ENCODE measurements at places on chromosomes 2 and 18.

DNA sequence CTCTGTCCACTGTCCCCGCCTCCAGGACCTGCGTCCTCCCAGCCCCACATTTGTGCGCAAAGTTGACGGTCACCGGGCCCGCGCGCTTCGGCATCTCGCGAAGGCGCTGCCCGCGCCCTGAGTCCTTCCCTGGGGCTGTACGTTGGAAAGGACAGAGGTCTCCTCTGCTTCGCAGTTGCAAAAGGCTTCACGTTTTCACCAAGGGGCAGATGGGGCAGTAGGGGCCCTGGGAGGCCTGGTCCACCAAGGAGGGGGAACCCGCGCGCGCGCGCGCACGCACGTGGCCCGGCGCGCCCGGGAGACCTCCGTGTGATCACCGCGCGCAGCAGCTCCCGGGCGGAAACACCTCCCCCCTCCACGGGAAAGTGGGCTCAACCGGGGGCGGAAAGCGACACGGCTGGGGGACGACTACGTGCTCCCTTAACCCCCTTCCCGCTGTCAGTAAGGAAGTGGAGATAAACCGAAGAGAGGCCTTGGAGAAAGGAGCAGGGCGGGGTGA is 21.9 kb downstream of the TEX44 start:
- no peak for DNase-seq

- no peak for DNase-seq
Measured at GRCh38 chr2:607172-607571, 70.0 kb downstream of the TMEM18 start.

DNA sequence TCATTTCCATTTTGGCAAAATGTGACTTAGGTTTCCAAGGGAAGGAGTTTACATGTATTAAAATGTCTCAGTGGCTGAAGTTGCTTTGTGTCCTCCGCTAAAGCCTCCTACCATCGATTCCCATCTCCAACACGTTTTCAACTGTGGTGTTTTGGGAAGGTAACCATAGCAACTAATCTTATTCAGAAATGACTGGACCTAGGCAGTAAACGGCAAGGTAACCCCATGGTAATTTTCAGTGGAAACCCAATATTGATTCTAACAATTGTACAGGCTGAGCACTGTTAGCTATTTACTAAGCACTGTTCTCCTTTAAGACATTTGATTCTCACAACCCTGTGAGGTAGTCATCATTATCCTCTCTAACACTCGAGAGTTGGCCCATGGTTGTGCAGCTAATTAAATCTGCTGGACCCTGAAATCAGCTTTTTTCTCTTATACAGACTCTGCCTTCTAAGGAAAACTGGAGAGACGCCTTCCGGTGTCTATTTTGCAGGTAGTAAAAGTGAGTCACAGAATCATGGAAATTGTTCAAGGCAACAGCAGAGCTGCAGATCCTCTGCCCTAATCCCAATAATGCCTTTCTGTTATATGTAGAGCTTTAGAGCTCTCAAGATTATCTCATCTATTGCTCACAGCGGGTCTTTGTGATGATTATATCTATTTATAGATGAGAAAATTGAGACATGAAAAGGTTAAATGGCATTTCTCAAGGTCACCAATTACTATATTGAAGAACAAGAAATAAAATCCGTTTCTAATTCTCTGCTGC is 36.2 kb downstream of the FASTKD2 start:
- no peak for DNase-seq

- no peak for DNase-seq
Measured at GRCh38 chr2:66507673-66508201, 72.8 kb downstream of the MEIS1 start.

- DNase-seq: no peak
Measured at GRCh38 chr2:37357069-37357468, 12.6 kb downstream of the QPCT start.

DNA sequence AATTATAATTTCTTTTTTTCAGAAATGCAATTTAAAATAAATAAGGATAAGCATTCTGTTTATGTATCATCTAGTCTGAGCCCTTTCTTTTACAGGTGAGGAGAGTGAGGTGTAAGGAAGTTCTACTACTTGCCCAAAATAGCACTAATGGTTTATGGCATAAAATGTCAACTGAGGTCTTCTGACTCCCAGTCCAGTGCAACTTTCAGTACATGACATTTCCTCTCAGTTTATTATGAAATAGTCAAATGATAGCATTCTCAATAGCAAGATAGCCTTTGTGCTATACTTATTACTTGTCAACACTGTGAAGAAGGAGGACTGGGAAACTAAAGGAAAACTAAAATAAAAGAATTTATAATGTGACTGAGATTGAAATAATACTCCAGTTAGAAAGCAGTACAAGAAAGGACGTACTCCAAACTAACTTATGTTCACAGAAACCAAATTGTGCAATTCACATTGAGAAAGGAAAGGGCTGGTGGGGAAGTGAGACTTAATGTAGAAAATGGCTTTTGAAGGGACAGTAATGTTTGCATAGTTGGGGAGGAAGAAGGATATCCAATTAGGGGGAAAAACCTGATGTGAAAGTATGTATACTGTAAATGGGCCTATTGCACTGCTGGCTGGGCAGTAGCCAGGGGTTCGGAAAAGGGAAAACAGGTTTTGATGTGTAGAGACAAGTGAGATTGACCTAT is 166.7 kb upstream of the ZEB2 start:
- DNase-seq: no peak

DNA sequence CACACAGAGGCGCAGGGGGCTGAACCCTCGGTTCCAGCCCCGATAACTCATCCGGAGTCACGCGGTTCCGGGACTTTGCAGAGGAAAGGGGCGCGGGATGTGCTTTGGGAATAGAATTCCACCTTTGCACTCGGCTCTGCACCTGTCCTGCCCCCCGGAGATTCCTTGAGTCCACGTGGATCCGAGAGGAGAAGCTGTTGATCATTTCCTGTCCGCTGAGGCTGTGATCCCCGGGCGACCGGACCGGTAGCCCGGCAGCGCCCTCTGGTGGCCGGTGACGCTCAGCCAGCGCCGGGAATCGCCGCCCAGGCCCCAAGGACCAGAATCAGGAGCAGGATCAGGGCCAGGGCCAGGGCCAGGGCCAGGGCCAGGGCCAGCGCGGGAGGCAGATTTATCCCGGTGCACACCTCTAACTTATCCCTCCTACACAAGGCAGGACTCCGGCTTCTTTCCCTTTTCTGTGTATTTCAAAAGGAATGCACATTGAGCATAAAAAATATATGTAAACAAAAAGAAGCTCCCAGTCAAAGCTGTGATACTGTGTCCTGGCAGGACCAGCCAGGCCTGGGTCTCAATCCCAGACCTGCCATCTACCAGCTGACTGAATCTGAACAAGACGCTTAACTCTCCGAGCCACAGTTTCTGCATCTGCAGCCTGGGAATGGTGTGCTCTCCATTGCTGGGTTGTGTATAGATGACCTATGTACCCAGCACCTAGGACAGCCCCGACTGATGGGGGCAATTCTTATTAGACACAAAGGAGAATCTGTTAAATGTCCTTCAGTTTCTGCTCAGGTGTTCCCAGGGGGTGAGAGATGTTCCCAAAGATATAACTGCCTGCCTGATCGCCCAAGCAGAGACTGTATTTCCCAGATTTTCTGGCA is 8.5 kb upstream of the SPATA3 start:
- DNase-seq: peak; percentile 40

DNA sequence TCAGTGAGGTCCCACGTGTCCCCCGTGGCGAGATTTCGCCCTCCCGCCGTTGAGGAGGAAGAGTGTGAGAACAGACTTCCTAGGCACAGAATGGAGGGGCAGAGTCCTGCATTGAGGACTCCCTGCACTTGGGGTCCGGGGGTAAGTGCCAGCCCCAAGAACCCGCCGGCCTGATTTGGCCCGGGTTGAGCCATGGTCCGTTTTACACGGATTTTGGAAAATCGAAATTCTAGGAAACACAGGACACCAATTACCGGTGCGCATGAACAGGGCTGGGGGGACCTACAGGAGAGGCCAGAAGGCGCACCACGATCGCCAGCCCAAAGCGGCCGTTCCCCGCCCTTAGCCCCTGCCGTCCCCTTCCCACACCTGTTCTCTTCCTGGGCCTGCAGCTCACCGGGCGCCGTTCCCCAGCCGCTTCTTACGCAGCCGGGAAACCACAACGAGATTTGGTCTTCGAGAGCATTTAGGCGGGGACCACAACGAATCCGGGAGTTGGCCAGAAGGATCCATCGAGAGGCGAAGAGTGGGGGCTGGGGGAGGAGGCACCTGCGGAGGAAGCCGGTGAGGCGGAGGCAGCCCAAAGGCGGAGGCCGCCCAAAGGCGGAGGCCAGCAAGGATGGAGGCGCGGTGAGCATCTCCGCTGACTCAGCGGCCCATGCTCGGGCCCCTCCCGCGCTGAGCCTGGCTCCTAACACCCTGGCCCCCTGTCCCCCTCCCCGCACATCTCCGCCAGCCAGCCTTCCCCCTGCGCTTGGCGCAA is 464 bp upstream of the TLX2 start:
- DNase-seq: no peak

DNA sequence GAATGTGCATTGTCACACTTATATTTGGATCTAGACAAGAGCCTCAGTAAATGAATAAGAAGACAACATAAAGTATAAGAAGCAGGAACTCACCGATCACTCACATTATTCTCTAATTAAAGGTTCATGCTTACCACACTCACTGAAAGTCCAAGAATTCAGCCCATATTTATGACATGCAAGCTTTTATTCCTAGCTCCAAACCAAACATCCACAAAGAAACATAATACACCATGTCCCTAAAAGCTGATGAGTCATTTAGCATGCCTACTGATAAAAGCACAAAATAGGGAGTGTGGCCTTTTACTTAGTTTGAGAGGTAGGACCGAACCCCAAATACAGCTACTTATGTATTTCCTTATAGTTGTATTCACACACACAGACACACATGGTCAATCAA is 1094.6 kb upstream of the CDH2 start:
- no peak for DNase-seq

Data from fibroblast of the conjunctiva (primary cell).